ENCODE measurements at places on chromosomes 7 and 10.
A peak's percentile ranks its signal among the peaks of the same experiment; 100 is the strongest.

DNA sequence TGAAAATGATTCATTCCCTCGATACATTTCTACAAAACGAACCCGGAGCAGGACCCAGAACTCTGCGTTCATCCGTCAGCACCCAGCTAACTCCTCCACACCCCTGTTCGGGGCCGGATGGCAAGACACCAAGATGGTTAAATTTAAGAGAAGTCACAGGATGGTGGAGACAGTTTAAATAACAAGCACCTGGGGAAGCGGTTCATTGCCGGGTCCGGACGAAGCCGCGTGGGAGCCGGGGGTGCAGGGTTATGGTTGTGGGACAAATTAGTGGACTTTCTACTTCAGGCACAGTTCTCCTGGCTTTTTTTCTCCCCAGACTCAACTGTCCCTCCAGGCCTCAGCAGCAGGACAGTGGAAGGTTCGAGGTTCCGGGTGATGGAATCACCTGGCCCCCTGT is 45.4 kb downstream of the ASB13 start:
- no peak for DNase-seq

DNA sequence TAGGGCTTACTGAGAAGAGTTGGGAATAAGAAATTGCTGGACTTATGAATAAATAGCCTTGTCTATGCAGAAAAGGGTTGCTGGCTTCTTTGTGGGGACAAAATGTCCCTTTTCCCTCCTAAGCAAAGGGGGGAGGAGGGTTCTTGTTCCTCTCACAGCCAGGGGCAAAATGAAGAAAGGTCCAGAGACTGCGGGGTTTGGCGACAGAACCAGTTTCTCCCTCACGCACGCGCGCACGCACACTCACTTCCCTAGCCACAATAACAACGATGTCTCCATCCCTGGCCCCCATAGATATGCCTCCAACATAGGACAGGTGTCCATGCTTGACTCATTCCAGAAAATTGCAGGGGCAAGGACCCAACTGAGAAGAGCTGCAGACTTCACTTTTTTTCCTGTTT is 3.3 kb downstream of the ZMIZ1 start:
- DNase-seq, result no peak

DNA sequence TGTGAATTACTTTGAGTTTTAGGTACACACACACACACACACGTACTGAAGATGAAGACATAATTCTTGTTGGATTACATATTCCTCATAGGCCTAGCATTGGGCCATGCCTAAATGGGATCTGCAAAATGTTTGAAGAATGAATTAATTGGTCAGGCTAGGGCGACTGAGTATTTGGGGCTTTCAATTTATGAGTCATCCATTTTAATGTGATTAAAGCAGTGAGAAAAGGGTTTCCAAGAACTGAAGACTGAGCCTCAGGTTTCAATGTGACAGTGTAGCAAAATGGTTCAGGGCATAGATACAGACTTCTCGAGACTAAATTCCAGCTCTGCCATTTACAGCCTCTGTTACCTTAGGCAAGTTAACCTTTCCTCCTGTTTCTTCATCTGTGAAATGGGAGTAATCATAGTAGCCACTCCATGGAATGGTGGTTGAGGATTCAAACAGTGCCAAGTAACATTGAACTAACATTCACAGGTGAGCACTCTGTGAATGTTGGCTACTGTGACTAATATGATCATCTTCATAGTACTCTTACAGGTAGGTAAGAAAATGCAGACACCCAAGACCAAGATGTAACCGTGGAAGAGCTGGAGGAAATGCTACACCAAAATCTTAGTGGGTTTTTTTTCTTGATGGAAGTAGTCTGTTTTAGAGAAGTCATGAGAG is 7.6 kb downstream of the BPGM start:
- DNase-seq, result no peak

DNA sequence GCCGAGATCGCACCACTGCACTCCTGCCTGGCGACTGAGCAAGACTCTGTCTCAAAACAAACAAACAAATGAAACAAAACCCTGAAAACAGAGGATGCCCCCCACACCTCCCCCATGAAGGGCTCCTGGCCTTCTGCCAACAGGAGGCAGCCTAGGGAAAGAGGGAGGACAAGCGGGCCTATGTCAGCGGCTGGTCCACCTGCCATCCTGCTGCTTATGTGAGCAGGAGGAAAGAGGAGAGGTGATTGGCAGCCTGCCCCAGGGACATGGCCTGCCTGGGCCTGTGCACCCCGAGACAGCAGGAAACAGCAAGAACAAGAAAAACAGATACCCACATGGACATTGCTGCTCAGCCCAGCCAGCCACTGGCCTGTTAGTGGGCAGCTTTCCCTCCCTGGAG is 9.1 kb upstream of the ZNF316 start:
- DNase-seq, result no peak

GRCh38 chr7:35019801-35020200 is 17.5 kb downstream of the DPY19L1 start:
- DNase-seq, result no peak

- no peak for DNase-seq
Measured at GRCh38 chr10:20593649-20594048, 303.5 kb downstream of the NEBL start.

DNA sequence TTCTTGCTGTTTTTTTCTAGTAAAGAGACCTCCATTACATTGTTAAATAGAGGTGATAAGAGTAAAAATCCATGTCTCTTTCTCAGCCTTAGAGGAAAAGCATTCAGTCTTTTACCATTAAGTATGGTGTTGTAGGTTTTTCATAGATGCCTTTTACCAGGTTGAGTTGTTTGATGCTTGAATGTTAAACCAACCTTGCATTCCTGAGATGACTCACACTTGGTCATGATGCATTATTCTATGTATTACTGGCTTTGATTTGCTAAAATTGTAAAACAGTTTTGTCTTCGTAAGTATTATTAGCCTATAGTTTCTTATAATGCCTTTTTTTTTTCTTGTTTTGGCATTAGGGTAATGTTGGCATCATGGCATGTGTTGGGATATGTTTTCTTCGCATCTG is 90.0 kb downstream of the ANKRD61 start:
- DNase-seq, result no peak

DNA sequence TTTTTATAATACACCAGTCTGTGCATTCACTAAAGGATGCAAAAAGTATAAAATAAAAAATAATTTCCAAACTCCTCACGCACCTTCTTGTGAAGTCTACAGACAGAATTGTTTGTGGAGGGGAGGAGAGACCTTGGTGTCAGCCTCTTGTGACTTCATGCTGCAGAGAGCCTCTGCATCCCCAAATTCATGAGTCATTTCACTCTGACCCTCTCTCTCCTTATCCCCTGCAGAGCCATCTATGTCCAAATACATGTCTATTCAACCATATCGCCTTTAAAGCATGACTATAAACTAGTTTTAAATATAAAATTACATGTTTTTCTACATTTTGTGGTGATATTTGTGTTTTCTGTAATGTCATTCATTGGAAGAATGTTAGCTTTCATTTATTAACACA is 6.0 kb downstream of the CREB5 start:
- no peak for DNase-seq

DNA sequence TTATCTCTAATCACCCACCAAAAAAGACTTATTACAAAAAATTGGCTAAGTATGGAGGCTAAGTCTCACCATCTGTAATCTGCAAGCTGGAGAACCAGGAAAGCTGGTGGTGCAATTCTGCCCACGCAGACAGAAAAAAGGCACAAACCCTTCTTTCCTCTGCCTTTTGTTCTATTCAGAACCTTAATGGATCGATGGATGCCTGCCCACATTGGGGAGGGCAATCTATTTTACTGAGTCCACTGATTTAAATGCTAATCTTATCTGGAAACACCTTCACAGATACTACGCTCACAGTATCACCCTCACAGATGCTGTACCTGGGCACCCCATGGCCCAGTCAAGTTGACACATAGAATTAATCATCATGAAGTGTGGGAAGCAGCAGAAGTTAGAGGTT is 10.2 kb downstream of the IGFBP3 start:
- no peak for DNase-seq

GRCh38 chr10:127405221-127405620 is 143.9 kb upstream of the NPS start:
- no peak for DNase-seq

DNA sequence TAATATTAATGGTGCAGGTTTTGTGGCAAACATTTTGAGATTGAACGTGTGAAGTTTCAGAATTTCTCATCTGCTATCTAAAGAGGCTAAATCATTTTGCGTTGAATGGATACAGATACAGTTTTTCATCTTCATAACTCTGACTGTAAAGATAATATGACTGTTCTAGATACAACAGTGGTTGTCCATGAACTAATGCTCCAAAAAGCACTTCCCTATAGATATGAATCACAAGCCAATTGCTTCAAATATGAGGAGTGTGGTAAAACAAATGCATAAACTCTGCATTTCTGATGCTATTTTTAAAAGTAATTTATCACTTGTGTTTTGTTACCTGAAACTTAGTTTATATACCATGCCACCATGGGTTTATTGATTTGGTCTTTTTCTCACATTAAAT is 750.1 kb downstream of the MAGI2 start:
- DNase-seq, result no peak

DNA sequence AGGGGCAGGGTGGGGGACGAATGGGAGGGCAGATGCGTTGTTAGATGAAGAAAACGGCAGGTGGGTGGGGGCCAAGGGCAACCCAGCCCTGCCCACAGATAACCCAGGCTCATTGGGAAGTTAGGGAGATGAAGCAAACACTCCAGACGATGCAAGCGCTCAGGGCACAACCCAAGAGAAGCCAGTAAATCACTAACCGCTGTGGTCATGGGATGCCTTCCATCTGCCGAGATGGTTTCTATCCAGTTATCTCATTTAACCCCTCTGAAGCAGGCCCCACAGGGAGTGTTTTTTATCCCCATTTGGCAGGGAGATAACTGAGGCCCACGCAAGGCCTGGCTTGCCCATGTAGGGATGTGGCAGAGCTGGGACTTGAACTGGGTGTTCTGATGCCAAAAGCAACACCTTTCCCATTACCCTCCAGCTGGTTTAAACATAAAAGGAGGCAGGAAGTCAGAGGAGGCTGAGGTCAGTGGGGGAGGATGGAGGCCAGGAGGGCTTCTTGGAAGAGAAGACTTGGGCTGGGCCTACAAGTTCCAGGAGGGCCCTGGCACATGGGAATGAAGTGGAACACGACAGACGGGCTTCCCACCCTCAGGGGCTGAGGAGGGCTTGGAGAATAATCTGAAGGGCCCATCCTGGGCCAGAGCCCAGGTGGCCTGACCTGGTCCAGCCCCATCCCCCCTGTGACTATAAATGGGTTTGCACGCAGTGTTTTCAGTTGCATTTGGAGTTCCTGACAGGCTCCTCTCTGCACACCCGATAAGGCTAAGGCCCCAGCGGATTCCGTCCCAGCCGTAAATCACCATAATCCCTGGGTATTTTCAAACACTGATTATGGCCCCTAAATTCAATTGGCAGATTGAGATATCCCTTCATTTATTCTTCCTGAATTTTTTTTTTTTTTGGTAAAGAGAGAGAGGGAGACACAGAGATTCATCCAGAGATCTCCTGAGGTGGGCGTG is 80.9 kb downstream of the NEURL1 start:
- no peak for DNase-seq

DNA sequence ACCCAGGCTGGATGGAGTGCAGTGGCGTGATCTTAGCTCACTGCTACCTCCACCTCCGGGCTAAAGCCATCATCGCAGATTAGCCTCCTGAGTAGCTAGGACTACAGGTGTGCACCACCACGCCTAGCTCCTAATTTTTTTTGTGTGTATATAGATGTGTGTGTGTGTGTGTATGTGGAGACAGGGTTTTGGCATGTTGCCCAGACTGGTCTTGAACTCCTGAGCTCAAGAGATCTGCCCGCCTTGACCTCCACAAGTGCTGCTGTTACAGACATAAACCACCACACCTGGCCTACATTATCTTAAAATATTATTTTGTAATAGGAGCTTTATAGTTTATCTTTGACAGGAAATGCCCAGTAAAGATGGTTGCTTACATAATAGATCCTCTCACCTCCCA is 25.0 kb downstream of the FOXP2 start:
- DNase-seq, result no peak

GRCh38 chr10:94287336-94287735 is 75.4 kb downstream of the NOC3L start:
- DNase-seq, result no peak

GRCh38 chr7:31318313-31318712 is 22.2 kb downstream of the NEUROD6 start:
- no peak for DNase-seq

DNA sequence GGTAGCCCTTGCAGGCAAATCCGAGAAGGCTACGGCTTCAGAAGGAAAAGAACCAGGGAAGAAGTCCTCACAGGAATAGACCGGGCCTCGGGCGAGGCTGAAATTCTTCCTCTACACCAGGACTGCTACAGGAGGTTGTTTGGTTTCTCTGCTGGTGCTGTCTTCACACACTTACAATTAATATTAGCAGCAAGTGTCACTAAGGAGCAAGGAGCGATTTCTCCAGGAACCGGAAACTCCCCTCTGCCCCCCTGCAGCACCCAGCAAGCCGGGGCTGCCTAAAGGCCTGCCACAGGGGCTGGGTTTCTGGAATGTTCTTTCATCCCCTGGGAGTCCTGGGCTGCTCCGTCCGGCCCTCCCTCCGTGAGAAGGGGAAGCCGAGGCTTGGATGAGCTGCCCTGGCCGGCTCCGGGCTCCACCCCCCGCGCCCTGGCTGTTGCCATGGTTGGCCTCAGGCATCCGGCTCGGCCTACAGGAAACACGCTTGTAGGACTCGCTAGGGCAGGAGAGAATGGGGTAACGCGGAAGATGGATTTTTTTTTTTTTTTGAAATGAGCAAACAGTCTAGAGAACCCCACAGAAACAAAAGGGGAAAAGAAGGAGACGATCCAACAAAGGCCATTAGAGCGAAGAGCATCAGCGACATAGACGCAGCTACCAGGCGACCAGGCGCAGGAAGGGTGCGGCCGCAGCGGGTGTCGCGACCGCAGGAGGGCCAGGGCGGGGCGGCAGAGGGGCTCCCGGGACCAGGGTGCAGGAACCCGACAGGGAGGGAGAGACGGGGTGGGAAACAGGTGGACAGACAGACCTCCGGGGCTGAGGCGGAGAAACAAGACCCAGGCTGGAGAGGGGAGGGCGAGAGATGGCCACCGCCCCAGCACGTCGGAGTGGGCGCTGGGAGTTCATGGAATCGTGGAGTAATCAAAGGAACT is 33.0 kb downstream of the EN2 start:
- DNase-seq, result peak; percentile 35

DNA sequence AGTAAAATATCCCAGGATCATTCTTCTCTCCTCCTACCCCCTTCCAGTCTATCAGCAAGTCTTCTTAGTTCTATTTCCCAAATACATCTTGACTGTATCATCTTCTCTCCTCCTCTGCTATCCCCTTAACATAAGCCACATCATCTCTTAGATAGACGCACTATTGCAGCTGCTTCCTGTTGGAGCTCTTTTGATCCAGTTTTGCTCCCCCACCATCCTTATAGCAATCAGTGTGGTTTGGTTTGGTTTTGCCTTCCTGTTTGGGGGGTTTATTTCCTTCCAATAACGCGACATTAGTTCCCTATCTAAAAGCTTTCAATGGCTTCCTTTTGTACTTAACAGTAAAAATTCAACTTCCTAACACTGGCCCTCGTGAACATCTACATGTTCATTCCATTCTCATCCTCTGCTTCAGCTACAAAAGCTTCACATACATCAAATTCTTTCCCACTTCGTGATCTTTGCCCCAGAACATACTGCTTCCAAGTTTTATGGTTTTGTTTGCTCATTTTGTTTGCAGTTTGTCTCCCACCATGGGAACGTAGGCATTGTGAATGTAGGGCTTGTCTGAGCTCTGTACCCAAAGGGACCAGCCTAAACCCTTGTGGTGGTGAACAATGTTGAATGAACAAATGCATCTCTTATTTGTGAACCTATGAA is 33.7 kb upstream of the PLXDC2 start:
- no peak for DNase-seq

- no peak for DNase-seq
Measured at GRCh38 chr10:111804781-111805180, 378.8 kb downstream of the GPAM start.

- DNase-seq, result no peak
Measured at GRCh38 chr10:69317175-69317604, 38.9 kb downstream of the HK1 start.
